ENCODE measurements at places on chromosomes 5 and 9. TPM values are rescaled to one million over a fixed set of nuclear protein-coding genes. Genes with fewer than 3 reads are reported as not detected.

- DNase-seq: no peak
Measured at GRCh38 chr9:9973062-9973461, 639.7 kb downstream of the PTPRD start.

DNA sequence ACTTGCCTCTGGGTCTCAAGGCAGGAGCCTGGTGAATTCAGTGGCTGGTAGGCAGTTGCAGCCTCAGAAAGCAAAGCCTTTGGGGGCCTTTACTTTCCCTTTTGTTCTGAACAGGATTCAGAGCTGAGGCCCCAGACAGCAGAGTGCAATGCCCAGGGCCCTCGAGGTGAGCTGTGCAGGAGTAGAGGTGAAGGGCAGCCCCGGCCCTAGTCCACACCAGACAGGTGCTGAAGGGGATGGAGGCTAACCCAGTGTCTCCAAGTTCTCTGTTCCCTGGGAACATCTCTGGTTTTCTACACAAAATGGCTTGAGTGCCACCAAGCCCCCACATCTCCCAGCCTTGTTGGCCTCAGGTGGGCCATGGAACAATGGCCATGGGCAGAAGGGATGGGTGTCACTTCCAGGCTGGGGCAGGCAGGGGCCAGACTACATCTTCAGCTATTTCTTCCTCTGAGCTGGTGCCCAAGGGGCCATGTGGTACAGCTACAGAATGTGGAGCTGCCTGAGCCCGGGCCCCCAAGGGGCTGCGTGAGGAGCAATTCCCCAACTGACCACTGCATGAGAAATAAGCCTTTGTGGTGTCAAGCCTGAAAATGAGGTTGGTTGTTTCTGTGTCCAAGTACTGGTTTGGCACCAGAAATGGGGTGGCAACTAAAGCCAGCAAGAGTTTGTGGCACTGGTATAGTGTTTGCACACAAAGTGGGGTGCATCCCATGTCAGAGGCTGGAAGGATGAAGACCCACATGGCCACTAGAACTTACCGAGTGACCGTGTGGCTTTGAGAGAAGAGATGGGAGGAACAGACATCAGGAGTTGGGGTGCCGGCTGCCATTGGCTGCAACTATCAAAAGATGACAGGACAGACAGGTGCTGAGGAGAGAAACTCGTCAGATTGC is 57.8 kb downstream of the BARX1 start:
- DNase-seq: no peak

DNA sequence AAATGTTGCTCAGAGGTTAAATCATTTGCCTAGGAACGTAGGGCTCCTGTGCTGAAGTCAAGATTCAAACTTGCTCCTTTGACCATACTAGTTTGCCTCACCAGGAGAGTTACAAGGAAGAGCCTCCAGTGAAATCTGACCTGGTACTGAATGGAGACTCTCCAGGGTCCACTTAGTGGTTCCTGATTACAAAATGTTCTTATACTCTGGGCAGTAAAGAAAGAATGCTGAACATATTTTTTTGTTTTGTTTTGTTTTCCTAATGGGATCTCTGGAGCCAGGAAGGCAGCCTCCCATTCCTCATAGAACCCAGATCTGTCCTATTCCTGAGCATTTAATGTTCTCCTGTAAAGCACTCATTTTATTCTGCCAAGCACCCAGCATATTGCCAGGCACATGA is 256.5 kb upstream of the CLINT1 start:
- no peak for DNase-seq

- no peak for DNase-seq
Measured at GRCh38 chr5:171528865-171529614, 109.6 kb downstream of the FGF18 start.

- DNase-seq: no peak
Measured at GRCh38 chr5:40831346-40832210, 3.4 kb downstream of the RPL37 start.

The LHX2 gene
- total RNA-seq: 0.19 TPM
